ENCODE measurements at places on chromosomes 5 and 9.
A peak's percentile ranks its signal among the peaks of the same experiment; 100 is the strongest.

DNA sequence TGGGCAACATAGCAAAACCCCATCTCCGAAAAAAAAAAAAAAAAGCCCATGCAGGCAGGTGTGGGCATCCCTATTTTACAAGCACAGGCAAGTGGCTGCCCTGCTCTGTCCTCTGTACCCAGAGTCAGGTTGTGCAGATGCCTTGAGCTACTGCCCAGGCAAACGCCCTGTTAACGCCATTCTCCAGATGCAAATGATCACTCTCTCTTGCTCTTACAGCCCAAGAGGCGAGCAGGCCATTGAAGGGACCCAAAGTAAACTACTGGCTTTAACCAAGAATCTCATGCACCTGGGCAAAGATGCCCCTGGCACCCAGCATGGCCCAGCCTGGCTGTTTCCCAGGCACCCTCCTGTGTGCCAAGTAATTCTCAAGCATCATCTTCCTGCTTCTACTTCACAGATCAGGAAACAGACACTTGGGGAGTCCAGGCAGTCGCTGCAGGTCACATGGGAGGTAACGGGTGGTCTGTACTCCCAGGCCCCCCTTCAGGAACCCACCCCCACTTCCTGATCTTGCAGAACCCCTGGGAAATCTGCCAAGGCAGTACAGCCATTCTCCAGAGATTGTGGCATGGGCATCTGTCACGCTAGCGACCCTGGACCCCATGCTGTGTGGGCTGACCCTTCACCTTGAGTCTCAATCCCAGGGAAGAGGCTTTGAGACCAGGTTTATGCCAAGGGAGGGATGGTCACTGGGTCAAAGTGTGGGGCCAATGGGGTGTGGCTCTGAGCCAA, 14.2 kb downstream of the EEIG1 start:
- no peak for DNase-seq

- DNase-seq: no peak
Observed at GRCh38 chr9:24986331-24986730, 440.6 kb upstream of the IZUMO3 start.

DNA sequence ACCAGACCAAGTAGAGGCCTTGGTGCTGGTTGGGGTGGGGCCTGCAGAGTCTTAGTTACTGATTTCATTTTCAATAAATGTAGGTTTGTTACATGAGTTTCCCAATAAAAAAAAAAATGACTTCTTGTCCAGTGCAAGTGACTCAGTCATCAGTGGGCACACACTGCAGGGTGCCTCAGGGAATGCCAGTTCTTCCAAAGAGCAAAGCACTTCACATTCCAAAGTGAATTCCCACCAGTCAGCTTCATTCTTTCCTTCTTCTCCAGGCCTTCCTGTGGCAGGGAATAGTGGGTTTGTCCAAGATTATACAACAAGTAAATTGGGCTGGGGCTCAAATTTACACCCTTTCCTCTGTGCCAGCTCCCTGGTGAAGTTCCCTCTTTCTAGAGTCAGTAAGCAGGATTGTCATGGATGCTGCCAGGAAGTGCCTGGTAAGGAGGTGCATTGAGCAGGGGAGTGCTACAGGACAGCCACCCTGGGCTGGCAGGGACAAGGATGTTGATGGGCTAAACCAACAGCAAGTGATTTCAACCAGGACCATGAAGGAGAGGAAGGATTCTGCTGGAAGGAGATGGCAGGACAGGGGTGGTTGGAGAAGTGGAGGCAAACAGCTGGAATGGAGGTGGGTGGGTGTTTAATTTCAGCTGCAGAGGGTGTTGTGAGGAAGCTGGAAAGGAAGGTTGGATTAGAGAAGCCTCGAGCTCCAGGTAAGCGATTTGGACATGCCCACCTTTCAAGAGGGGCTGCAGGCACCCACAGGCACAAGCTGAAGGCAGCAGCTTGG, 3.7 kb upstream of the B4GALT7 start:
- no peak for DNase-seq

- no peak for DNase-seq
Observed at GRCh38 chr9:123571240-123571639, 215.2 kb downstream of the CRB2 start.

- DNase-seq: no peak
Observed at GRCh38 chr9:28051559-28052503, 478.6 kb upstream of the C9orf72 start.

DNA sequence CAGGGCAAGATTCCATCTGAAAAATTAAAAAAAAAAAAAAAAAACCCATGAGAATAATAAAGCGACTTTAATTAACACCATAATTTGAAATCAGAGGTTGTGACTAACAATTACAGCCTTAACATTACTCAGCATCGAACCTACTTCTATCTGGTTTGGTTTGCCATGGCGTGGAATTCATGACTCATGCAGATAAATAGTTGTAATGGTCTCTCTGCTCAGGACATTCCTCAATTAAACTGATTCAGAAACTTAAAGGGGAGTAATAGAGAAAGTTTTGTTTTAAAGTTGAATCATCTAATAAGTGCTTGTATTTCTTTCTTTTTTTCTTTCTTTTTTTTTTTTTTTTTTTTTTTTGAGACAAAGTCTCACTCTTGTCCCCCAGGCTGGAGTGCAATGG, 135.5 kb downstream of the SPATA31D1 start:
- no peak for DNase-seq

- no peak for DNase-seq
Observed at GRCh38 chr9:26418480-26418879, 474.1 kb downstream of the CAAP1 start.

DNA sequence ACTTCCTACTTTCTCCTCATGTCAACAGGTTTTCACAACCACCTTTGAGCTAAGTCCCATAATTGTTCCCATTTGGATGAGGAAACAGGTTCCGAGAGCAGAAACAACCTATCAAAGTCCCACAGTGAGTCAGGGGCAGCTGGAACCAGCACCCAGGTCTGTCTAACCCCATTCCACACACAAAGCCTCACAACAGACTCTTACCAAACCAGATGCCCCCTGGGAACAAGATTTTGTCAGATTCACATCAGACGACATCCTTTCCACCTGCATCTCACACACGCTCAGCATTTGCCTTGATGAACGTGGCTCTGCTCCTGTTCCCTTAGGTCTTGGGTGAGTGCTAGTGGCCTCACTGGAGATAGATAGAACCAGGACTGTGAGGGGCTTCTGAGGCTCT, 17.0 kb downstream of the SWI5 start:
- no peak for DNase-seq

DNA sequence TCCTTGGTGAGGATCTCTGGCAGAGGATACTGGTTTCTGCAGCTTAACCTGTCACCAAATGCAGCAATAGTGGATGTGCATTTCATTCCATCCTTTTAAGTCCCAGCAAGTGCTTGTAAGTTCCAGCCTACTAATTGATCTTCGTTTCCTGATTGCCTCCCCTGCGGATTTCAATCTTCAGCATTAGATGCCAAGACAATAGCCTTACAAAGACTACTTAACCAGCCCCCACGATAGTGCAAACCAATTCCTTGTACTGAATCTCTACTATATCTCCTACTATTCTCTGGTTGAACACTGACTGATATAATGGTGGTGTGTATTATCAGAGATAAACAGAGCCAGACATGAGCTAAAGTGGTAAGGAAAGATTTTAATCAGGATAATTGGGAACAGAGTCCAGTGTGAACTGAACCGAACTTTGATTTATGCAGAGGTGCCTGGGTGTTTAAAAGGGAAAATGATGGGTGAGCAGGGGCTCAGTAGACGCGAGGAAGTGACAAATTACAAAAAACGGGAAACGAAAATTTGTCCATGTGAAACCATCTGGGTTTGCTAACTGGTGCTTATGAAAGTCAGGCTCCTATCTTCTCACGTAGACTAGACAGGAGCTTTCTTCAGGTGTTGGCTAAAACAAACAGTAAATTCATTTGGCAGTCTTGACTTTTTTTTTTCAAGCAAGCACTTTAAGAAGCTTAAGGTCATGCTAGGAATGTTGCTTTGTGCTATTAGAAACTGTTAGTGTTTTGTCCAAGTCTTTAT, 106.9 kb upstream of the ST8SIA4 start:
- no peak for DNase-seq

- DNase-seq: no peak
Observed at GRCh38 chr5:135822959-135823358, 11.5 kb upstream of the SLC25A48 start.

GRCh38 chr5:140868721-140869554, at the start of gene PCDHA11:
Gene PCDHA11, plus strand, starts transcription at chr5:140868957. Its CDS starts 147 bp downstream, at chr5:140869104.
- peak; percentile 4 for DNase-seq

- DNase-seq: no peak
Observed at GRCh38 chr5:161846746-161847145, 1.2 kb upstream of the GABRA1 start.

DNA sequence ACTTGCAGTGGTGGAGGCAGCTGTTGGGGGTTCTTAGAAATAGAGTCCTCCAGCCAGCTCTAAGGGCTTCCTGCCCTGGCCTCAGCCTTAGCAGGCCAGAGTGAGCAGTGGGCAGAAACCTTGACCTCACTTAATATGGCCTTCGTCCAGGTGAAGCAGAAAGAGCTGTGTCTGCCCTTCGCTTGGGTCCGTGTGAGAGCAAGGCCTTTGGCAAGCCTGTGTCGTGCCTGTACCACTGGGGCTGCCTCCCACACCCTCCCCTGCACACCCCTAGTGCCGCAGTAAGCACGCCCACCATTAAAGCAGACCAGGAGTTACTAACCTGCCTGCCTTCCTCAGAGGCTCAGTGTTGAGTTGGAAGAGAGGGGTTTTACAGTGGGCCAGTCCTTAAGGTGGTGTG, 13.6 kb downstream of the ARPC5L start:
- no peak for DNase-seq

GRCh38 chr5:2193542-2194235, 311.0 kb upstream of the IRX4 start:
- no peak for DNase-seq

DNA sequence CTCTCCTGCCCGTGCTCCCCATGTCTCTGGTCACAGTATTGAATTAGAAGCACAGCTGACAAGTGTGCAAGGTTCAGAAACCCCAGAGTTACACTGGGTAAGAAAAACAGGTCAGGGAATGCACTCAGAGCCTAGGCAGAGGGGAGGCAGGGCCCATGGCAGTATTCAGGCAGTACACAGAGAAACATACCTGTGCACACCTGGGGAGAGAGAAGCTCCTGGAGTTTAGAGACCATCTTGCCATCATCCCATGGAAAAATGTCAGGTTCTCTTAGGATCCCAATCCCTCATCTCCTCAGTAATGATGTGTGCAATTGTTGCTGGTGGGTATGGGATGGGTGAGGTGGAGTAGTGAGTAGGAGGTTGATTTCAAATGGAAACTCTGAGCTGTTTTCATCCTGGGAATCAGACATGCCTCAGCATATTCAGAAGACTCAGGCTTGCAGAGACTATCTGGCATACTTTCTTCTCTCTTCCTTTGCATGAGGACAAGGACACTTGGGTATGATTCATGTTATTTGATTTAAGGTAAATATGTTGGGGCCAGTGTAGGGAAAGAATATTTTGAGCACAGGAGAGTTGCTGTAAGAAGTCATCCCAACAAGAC, 228.5 kb downstream of the ESM1 start:
- no peak for DNase-seq

Measured in glomerular endothelial cell (primary cell).